Fibroblast of mammary gland (primary cell): ENCODE measurements at places on chromosomes 2 and 18.

DNA sequence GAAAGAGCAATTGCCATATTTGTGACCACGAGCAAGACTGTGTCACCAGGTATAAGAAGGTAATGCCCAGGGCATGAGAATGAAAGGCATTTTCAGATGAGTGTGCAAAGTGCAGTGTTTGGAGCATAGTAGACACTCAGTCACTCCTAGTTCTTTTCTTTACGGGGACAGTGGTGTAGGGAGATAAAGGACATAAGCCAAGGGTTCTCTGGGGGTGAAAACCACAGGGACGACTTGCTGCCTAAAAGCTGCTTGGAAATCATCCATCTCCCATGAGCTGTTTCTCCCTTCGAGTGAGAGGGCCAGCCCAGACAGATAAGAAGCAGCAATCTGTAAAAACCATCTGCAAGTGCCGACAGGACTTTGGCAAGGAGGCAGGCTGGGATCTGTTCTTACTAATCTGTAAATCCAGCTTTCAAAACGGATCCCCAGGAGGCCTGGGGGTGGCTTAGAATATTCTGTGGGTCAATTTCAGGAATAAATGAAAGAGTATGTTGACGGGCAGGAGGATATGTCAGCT, 221.6 kb downstream of the LPIN1 start:
- peak; percentile 72 for DNase-seq

- no peak for DNase-seq
These were observed 426.7 kb upstream of the SMIM21 start for GRCh38 chr18:75854174-75854573.

GRCh38 chr2:109197491-109198418, 68.8 kb downstream of the SH3RF3 start:
- DNase-seq, result no peak

- DNase-seq, result no peak
These were observed 111.8 kb downstream of the RAB3GAP1 start for GRCh38 chr2:135163901-135164300.

- DNase-seq, result peak; percentile 74
These were observed 11.1 kb upstream of the KLHL30 start for GRCh38 chr2:238127165-238128060.

- DNase-seq, result peak; percentile 10
These were observed 250.9 kb downstream of the OTX1 start for GRCh38 chr2:63301481-63301880.

DNA sequence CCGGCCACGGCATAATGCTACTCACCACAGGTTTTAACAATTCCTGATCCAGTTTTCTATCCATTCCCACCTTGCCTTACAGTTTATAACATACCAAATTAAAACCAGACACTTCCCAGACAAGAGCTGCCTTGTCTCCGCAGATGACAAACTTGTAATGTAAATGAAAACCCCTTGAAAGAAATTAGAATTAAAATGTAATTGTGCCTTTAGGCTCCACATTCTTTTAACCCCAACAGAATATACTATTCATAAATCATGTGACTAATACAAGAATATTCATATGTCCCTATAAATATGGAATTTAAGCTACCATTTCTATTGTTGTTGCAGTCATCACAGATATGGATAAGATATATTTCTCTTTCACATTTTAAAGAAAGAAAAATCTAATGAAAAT, 69.9 kb upstream of the ZBTB14 start:
- DNase-seq, result no peak

DNA sequence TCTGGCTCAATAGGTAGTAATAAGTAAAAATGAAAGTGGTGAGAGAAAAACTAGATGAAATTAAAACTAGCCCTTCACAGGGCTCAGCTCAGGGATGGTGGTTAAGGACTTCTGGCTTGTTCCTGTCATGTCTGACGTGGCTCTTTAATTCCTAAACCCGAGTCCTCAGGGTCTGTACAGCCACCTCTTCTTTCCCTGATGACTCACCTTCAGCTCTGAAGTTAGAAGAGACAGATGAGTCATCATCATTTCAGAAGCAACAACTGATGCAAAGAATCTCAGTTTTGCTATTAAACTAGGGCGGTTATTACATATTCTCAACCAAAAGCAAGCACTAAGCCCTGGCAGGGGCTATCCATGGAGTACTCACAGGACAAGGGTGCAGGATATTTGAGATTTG, 24.0 kb upstream of the ITGB6 start:
- peak; percentile 98 for DNase-seq

DNA sequence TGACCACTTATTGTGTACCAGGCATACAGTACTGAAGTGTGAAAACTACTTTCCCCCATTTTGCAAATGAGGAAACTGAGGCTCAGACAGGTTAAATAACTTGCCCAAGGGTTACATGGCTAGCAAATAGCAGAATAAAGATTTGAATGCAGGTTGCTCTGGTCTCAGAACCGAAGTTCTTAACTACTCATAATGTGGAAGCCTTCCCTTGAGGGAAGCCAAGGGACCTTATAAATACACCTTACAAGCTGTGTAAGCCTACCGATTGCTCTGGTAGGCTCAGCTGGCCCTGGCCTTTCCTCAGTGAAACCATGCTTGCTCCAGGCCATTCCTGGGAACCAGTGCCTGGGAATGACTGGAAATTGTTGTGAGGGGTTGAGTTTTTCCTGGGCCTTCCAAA, 114.6 kb upstream of the CDCA7 start:
- no peak for DNase-seq

GRCh38 chr2:167767830-167768229, 479.6 kb downstream of the STK39 start:
- no peak for DNase-seq

DNA sequence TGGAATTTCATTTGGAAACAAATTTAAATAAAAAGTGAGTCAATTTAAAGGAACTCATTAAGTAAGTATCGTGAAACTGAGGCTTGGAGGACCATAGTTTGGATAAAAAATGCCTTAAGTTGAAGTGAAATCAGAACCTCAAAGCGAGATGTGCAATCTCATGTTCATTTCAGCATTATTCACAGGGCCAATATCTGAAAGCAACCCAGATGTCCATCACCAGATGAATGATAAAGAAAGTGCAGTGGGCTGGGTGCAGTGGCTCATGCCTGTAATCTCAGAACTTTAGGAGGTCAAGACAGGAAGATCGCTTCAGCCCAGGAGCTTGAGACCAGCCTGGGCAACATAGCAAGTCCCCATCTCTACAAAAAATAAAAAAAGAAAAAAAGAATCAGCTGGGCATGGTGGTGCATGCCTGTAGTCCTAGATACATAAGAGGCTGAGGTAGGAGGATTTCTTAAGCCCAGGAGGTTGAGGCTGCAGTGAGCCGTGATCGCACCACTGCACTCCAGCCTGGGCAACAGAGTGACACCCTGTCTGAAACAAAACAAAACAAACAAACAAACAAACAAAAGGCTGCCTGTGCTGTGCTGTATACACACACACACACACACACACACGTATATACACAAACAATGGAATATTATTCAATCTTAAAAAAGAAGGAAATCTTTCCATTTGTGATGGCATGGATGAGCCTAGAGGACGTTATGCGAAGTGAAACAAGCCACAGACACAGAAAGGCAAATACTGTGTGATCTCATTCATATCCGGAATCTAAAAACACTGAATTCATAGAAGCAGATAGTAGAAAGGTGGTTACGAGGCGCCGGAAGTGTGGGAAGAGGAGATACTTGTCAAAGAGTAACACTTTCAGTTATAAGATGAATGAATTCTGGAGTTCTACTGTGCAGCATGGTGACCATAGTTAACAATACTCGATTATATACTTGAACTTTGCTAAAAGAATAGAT, 14.5 kb downstream of the SH3RF3 start:
- DNase-seq, result no peak

DNA sequence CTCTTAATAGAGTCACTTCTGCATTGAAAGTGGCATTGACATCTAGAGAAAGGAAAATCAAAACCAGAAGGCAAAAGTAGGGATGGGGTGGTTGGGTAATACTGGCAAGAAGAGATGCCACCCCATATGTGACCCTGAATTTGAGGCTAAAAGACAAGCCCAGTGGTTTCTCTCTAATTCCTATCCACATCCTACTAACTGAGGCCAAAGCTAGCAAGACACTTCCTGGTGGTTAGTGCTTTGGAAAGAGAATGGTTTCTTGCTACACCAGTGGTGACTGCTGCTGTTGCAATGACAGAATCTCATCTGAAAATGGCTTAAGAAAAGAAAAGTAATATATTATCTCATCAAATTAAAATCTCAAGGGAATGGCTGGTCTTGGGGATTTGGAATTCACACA, 640.6 kb downstream of the EPHA4 start:
- peak; percentile 6 for DNase-seq

DNA sequence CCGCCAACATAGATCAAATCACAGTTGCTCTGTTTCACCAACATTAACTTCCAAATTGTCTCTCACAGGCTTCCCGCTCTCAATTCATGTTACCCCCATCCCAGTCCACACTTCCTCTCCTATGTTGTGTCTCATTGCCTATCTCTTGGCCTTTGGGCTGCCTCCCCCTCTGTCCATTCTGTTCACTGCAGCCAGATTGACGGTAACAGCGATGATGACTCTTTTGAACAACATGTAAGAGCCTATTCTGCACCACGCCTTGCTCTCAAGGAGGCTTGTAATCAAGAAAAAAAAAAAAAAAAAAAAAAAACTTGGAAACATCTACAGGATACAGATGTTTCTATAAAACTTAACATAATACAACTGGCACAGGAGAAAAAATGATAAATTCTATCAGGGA, 77.3 kb upstream of the RMDN2 start:
- no peak for DNase-seq

DNA sequence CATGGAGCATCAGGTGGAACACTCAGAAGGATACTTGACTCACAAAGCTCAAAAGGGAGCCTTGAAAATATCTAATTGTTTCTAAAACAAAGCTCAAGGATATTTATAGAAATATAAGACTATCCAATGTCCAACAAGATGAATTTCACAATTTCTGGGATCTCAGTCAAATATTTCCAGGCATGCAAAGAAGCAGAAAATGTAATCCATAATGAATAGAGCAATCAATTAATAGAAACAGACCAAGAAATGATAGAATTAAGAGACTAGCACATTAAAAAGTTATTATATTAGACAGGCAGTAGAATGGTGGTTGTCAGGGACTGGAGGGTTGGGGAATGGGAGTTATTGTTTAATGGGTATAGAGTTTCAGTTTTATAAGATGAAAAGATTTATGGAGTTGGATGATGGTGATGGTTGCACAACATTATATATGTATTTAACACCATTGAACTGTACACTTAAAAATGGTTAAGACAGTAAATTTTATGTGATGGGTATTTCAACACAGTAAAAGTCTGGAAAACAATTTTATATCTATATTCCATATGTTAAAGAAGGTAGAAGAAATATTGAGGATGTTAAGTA, 189.9 kb upstream of the PIEZO2 start:
- DNase-seq, result peak; percentile 13

- DNase-seq, result peak; percentile 69
These were observed 8.4 kb upstream of the HNRNPLL start for GRCh38 chr2:38610851-38611801.

- DNase-seq, result no peak
These were observed 60.4 kb downstream of the C2orf76 start for GRCh38 chr2:119306196-119306590.

DNA sequence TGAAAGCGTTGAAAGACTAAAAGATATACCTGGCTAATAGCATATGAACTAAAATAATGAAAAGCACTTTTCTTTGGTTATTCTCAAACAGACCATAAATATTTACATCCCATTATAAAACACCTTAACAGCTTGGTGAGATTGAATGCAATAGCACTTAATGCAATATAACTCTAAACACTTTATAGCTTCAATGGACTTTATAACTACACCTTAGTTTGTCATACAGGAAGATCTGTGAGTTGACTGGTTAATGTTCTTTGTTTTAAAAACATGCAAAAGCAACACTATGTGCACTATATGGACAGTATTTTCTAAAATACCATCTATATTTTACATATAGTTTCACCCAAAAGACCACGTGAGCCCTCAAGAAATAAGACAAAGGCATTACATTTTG, 353.3 kb upstream of the ACVR2A start:
- no peak for DNase-seq

GRCh38 chr18:9707381-9708056, 582 bp upstream of the RAB31 start:
- no peak for DNase-seq

DNA sequence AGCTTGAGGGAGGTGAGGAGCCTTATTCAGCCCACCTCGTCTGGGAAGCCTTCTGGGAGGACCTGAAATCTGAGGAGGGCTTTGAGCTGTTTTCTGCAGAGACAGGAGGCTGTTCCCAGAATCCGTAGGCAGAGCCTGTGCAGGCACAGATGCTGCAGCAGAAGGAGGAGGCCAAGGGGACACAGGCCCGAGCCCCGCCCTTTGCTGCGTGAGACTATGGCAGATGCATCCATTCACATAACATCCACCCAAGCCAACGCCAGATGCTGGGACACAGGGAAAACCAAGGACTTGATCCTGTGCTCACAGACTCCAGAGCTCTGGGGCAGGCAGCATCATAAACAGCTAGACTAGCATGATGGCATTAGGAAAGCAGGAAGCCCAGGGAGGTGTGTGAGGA, 98.2 kb downstream of the KCNF1 start:
- DNase-seq, result no peak

DNA sequence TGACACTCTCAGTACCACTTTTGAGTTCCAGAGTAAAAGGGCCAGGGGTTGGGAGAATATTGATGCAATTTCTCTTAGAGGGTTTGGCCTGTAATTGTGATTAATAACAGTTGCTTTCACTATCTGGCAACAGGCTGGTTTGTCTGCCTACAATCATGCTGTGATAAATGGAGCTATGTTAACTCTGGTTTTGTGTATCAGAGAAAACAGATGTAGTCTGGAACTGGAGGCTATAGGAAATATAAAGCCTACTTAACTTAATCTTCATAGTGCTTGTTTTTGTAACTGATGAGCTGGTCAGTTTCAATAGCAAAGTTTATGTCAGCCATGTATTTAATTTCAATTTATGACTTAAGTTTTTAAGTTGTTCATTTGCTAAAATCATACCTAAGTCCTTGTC, 138.0 kb downstream of the AGPS start:
- peak; percentile 14 for DNase-seq

- no peak for DNase-seq
These were observed 418.1 kb upstream of the MYT1L start for GRCh38 chr2:2749206-2749598.

DNA sequence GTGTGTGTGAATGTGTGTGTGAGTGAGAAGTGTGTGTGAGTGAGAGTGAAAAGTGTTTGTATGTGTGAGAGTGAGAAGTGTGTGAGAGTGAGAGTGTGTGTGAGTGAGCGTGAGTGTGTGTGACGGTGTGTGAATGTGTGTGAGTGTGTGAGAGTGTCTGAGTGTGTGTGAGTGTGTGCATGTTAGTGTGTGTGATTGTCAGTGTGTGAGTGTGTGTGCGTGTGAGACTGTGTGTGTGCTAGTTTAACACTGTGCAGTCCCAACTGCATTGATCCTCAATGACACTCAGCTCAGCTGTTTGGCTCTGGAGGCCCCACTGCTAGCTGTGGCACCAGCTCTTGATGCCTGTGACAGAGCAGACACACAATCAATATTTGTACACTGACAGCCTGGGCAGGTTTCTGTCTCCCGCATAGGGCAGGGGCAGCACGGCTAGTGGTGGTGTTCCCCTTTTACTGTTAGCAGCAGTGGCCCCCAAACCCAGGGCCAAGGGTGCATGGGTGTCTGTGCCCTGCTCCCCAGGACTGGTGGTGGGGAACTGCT, 135.0 kb downstream of the INHBB start:
- DNase-seq, result no peak
